Central memory CD4-positive, alpha-beta T cell (primary cell): ENCODE measurements at places on chromosomes 11 and 22.

GRCh38 chr11:130689222-130689908 is 226.9 kb downstream of the SNX19 start:
- DNase-seq = no peak

- DNase-seq = peak; percentile 61
Observed at GRCh38 chr22:20550851-20551744, 43.7 kb downstream of the MED15 start.

- DNase-seq = no peak
Observed at GRCh38 chr11:111046291-111046690, 199.2 kb upstream of the POU2AF2 start.

DNA sequence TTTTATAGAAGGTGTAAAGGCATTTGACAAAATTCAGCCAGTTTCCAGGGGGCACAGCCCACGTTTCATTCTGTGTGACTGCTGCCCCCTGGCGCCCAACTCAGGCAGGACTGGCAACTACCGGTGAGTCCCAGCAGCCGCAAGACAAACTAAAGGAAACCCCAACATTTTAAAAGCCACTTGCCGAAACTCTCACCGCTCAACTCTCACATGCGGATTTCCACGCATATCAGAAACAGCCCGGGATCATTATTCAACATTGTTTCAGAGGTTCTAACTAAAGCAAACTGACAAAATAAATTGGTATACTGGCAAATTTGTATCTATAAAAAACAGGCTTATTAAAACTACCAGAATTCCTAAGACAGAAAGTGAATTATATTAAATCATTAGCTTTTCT is 48.2 kb downstream of the MORC2 start:
- DNase-seq = peak; percentile 71

GRCh38 chr11:129435499-129436245 is 60.0 kb downstream of the BARX2 start:
- no peak for DNase-seq

- no peak for DNase-seq
Observed at GRCh38 chr11:2776351-2777061, 76.7 kb upstream of the KCNQ1OT1 start.

GRCh38 chr11:15941206-15941770 is 415.1 kb downstream of the SOX6 start:
- DNase-seq = no peak

GRCh38 chr11:13065200-13065787 is 56.2 kb downstream of the RASSF10 start:
- no peak for DNase-seq

DNA sequence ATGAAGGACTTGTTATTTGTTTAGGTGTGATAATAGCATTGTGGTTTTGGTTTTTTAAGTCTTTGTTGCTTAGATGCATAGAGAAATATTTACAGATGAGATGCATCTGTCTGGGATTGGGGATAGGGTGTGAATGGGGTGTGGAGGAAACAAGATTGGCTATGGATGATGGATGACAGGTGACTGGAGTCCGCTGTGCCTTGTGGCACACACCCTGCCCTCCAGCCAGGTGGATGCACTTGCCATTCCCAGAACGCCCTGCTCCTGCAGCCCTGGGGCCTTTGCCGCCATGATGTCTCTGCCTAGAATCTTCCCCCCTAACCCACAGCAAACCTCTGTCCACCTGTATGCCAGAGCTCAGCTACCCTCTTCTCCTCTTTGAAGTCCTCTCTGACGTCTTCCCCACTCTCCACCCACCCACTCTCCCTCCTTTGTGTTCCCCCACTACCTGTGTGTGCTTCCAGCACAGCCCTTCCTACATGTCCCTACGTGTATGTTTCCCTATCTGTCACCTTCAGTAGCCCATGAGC is 54.7 kb downstream of the WNT11 start:
- DNase-seq = no peak
